ENCODE measurements at places on chromosomes 11 and 22.

DNA sequence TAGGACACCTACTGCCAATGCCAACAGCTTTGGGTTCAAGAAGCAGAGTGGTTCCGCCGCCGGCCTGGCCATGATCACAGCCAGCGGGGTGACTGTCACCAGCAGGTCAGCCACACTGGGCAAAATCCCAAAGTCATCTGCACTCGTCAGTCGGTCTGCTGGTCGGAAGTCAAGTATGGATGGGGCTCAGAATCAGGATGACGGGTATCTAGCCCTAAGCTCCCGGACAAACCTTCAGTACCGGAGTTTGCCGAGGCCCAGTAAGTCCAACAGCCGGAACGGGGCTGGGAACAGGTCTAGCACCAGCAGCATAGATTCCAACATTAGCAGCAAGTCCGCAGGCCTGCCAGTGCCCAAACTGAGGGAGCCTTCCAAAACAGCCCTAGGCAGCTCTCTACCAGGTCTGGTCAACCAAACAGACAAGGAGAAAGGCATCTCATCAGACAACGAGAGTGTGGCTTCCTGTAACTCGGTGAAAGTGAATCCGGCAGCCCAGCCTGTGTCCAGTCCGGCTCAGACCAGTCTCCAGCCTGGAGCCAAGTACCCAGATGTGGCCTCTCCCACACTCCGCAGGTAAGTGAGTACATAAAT is 115.1 kb downstream of the DBX1 start:
- no peak for DNase-seq

GRCh38 chr22:34588871-34589545 is 476.9 kb upstream of the ISX start:
- DNase-seq, result no peak

DNA sequence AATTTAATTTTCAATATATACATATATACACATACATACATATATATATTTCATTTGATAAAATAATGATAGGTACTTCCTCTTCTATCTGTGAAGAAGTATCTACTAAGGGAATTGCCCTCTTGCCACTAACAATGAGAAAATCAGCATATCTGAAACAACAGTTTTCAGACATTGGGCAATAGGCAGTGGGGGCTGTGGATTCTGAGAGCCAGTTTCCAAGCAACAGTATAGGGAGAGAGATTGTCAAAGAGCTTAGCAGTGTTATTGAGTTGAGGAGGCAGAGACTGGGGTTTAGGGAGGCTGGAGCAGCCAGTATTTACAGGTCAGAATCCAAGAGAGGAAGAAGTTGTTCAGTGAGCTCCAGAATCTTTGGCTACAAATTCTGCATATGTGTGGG is 119.3 kb downstream of the ARFGAP2 start:
- DNase-seq, result no peak

GRCh38 chr11:2404735-2405196 is 4.2 kb downstream of the TSSC4 start:
- DNase-seq, result no peak

DNA sequence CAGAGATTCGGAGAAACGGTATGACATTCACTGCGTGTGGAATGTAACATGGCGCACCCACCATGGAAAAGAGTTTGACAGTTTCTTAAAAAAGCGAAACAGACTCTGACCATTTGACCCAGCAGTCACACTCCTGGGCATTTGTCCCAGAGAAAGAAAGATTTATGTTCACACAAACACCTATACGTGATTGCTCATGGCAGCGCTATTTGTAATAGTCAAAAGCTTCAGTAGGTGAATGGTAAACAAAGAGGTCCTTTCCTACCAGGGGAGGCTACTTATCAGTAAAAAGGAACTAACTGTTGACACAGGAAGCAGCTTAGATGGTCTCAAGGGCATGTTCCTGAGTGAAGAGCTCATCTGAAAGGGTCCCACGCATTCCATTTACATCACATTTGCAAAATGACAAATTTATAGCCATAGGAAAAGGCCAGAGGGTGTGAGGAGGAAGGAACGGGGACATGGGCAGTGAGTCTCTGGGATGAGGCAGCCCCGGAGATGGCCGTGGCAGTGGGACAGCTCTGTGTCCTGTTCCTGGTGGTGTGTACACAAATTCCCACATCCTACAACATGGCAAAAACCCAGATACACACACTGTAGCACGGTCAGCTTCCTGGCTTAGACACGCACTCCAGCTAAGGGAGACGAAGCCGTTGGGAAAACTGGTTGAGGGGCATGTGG is 14.6 kb upstream of the KRTAP5-6 start:
- DNase-seq, result no peak

- DNase-seq, result peak; percentile 8
These were observed at the start of gene BSX for GRCh38 chr11:122981388-122982264. TSS of gene BSX (minus strand) at chr11:122981834. CDS start at chr11:122981671, 163 bp downstream.

DNA sequence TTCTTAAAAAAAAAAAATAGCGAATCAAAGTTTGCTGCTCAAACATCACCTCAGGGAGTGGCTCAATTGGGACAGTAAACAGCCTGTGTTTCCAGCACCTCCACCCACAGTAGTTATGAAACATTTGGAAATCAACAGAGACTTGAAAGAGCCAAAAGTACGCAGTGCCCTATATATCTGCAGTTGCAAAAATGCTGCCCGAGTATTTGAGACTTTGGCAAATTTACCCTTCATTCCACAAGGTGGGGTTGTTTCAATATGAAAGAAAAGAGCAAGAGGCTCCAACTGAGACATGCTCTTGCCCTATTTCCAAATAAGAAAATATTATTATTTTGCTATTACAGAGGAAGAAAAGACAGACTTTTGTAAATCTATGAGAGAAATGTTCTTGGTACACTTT is 851.1 kb upstream of the RAG2 start:
- peak; percentile 41 for DNase-seq

GRCh38 chr22:47807506-47807905 is 1045.1 kb downstream of the TBC1D22A start:
- no peak for DNase-seq

DNA sequence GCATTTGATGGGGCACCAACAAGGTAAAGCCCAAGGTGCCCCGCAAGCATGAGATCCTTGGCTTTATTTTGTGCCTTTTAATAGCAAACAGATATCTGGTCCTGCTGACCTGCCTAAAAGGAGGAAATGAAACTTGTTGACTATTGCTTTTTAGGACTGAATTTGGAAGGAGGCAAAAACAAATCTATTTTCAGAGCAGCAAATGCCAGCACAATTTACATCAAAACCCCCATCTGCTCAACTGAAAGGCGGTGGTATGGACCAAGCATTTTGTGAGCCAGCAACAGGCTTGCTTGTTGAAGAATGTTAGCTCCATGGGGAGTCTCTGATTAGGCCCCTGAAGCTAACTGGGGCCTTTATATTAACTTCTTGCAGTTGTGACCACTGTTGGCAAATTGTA is 192.6 kb upstream of the E2F8 start:
- DNase-seq, result no peak

DNA sequence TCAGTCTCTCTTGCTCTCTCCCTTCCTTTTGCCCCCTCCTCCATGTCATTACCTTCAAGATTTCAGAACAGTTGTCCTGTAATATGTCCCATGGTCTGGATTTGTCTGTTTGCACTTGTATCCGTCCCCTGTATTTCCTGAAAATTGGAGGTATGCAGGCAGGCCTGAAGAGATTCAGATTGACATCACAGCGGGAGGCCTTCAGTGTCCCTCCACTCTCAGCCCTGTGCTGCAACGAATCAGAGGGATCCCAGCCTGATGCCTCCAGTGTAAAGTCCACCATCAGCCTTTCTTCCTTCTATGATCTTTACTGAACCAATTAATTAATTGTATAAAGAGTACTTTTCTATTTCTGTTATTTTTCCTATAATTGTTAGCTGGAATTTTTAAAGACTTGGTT is 57.3 kb downstream of the ELMOD1 start:
- DNase-seq, result no peak

DNA sequence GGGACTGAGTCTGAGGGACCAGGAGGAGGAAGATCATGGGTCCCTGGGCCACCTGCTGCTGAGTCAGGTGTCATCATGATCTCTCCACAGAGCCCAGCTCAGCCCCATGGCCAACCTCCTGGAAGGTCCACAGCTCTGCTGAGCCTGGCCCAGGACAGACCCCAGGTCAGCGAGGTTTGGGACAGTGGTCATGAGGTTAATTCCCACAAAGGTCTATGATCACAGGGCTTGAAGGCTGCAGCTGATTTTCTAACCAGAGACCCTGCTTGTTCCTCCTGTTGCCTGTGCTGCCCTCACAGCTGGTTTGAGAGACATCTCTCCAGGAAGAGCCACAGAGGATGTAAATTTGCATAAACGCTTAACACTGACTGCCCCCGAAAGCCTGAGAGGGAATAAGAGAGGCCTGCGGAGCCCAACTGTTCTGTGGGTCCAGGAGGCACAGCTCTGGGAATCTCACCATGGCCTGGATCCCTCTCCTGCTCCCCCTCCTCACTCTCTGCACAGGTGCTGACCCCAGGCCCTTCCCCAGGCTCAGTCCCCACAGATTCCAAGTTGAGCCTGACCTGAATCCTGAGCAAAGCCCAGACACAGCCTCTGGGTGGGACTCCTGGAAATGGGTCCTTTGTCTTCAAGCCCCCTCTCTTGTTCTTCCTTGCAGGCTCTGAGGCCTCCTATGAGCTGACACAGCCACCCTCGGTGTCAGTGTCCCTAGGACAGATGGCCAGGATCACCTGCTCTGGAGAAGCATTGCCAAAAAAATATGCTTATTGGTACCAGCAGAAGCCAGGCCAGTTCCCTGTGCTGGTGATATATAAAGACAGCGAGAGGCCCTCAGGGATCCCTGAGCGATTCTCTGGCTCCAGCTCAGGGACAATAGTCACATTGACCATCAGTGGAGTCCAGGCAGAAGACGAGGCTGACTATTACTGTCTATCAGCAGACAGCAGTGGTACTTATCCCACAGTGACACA is 102.8 kb downstream of the GGTLC2 start:
- DNase-seq, result no peak

GRCh38 chr11:47409440-47410369 is 1.3 kb downstream of the SLC39A13 start:
- DNase-seq, result no peak

- no peak for DNase-seq
These were observed 450.4 kb downstream of the OPCML start for GRCh38 chr11:133081730-133082452.

DNA sequence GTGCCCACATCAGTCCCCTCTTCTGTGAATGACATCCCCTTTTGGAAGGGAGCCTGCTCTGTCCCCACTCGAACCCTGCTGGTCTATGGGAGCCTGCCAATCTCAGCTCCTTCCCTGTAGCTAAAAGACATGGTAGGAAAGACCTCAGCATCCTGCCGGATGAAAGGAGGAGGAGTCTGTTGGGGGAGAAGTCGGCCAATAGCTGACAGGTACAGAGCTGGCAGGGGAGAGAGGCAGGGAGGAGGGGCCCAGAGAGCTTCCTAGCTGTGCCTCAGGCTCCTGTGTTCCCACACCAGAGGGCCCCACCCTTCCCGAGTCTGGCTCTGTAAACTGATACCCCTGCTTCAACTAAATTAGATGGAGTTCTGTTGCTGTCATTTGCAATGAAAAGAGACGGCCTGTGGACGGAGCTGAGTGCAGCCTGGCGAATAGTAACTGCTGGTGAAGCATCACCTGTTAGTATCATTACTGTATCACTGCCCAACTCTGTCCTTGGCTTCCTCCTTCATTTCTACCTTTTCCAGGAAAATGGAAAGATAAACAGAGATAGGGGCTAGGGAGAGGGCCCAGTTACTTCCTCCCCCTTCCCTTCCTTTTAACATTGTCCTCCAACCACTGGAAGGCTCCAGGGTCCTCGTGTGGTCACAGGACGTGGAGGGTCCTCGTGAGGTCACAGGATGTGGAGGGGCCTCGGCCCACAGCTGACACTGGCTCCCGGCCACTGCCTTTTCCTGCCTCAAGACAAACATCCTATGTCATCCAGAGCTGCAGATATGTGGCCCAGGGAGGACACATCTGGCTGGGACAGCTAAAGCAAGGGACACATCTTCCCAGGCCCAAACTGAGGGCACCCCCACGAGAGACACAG is 15.1 kb downstream of the FXYD6 start:
- no peak for DNase-seq

DNA sequence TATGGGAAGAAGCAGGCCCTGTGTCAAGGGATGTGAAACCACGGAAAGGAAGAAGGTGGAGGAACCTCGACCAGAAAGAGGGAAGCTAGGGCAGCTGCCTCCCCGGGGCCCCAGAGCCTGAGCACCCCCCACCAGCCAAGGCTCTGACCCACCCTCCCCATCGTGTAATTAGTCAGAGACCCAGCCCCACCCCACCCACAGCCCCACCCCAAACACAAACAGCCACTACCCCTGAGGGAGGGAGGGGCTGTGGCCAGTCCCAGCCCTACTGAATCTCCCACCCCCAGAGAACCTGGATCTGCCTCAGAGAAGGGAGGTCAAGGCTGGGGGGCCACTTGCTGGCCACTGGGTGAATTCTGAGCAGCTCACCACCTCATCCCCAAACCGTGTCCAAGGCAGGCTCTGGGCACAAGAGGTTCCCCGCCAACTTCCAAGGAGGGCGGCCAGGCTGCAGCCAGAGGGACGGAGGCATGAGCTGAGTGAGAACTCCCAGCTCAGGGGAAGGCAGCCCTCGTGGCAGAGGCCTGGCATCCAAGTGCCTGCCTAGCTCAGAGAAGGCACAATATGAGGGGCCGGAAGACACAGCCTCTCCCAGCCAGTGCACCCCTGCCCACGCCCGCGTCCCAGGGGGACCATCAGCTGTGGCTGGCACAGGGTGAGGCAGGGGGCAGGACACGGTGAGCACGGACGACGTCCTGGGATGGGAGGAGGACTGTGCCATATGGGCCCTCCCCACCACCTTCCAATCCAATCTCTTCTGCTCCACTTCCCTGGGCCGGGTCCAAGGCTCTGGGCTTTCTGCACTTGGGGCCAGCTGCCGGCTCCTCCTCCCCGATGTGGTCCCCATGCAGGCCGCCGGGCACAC is 2.7 kb downstream of the PLXNB2 start:
- DNase-seq, result peak; percentile 41

DNA sequence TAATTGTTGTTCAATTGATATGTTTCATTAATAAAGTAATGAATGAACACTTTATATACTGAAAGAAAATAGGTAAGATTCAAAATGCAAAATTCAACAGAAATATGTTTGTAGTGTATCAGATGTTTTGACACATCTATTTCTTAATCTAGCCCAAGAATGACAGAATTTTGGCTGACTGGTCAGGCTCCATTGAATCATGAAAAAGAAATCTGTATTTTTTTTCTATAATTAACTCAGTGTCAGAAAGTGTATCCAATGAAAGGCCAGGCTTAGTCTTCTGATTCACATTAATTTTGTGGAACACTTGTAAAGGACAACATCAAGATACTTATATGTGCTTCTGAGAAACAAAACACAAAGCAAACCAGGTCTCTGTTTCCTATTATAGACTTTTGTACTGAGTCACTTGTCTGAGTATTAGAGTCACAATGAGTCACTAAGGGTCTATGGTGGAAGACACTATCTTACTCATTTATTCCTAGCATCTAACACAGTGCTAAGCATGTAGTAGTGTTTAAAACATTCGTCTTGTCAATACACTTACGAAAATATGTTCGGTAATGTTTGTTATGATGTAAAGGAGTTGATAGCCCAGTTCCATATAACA is 297.7 kb upstream of the CCDC90B start:
- DNase-seq, result peak; percentile 88

GRCh38 chr11:133156986-133157745 is 375.1 kb downstream of the OPCML start:
- no peak for DNase-seq

Data from astrocyte (in vitro differentiated cells and primary cell).